ENCODE measurements at places on chromosomes 3 and 15.

- DNase-seq, result no peak
These were observed 3.1 kb downstream of the CCR4 start for GRCh38 chr3:32954506-32954905.

GRCh38 chr15:74053517-74053916 is 28.8 kb downstream of the GOLGA6A start:
- no peak for DNase-seq

DNA sequence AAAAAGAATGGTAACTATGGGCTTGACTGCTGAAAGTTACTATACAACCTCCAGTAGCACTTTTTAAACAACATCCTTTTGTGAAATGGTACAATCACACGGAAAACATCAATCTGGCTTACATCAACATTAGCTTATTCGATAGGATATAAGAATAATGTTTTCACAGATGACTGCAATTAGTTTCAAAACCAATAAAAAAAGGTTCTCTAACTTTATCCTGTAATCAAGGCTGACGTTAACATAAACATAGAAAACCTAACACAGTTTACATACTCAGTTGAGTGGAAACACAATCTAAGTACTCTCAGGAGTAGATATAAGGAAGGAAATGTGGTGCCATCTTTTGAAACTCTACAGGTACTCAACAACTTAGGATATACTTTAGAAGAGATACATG is 102.2 kb downstream of the DLG1 start:
- no peak for DNase-seq

GRCh38 chr15:60077581-60078359 is 73.7 kb downstream of the FOXB1 start:
- DNase-seq, result no peak

GRCh38 chr3:49341996-49342395 is 2.1 kb upstream of the USP4 start:
- DNase-seq, result no peak

- DNase-seq, result peak; percentile 38
These were observed 43.8 kb downstream of the SPSB4 start for GRCh38 chr3:141094790-141095545.

DNA sequence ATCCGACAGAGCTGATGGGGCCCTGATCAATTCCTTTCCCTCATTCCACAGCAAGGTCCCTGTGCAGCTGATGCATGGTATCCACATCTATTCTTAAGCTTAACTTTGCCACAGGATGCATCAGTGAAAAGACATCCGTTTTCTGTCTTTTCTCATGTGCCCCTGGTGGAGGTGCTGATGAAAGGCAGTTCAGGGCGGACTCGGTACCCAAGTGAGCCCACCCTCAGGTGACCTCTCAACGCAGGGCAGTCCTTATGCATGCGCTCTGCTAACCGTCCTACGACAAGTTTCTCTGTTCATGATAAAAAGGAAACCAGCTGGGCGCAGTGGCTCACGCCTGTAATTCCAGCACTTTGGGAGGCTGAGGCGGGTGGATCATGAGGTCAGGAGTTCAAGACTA is 251.4 kb downstream of the ADAMTS17 start:
- no peak for DNase-seq

GRCh38 chr3:188706599-188706998 is 465.2 kb upstream of the TPRG1 start:
- no peak for DNase-seq

DNA sequence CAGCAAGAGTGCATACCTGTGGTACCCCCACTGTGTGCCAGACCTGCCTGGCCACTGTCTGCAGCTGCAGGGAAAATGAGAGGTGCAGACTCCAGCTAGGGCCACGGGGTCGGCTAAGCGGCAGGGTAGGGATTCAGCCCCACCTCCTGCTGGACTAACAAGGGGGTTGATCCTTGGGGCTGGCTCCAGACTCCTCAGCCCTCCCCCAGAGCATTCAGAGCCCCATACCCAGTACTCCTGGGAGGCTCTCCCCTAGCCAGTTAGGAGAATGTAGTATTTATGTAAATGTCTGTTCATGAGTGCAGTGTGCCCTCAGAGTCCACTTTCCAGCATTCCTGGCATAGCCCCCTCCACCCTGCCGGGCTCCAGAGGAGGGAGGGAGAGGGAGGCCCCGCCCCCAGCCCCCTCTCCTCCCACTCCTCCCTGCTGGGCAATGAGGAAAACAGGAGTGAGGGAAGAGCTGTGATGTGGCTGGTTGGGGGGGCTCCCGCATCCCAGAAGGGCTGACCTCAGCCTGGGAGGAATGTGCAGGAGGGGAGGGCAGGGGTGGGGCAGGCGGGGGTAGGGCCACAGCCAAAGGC is 4.5 kb upstream of the SEMA3B start:
- DNase-seq, result peak; percentile 98

DNA sequence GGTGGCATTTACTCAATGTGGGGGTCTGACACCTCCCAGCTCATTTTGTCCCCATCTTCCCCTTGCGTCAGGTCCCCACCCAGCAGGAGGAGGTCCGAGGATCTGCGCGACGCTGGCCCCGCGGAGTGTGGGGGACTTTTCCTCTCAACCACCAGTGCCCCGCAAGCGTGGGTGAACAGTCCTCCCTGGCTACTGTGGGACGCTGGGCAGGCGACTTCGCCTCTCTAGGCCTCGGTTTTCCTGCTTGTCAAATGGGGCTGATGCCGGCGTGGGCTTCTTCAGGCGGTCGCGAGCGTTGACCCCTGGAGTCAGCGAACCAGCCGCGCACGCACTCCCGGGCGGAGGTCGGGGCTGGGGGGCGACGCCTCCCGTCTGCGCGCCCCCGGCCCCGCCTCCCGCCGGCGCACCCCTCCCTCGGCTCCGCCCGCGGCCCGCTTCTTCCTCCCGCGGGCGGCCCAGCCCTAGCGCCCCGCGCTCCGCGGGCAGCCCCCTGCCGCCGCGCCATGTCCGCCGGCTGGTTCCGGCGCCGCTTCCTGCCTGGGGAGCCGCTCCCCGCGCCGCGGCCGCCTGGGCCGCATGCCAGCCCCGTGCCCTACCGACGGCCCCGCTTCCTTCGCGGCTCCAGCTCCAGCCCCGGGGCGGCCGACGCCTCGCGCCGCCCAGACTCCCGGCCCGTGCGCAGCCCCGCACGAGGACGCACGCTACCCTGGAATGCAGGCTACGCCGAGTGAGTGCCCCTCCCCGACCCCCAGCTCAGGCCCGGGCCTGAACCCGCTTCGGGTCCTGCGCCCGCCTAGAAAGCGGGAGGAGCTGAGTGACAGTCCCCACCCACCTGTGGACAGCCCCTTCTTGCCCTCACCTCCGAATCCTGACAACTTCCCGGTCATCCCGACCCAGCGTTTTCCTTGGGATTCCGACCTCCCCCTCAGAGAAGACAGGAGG is at the start of gene PPM1M:
Gene PPM1M, plus strand, starts transcription at position 438 of the 942 bp plus-strand sequence. Its CDS starts 66 bp downstream, at position 504.
- DNase-seq, result peak; percentile 88

GRCh38 chr3:98823791-98824190 is 60.7 kb downstream of the ST3GAL6 start:
- no peak for DNase-seq

DNA sequence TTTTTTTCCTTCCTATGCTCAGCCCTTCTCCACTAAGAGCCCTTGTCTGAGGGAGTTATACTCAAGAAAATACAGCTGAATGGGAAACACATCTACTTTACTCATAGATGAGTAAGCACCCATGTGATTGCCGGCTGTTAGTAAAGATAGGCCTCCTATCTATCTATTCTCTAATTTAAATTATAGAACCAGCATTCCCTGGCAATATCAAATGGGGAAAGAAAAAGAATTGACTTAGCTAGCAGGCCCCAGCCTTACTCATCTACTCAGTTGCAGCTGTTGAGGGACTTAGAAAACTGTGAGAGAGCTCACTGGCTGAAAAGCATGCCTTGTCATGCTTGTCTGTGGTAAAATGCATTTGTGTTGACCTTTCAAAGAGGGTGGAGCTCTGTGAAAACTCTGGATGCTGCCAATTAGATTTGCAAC is 116.9 kb upstream of the LRRFIP2 start:
- DNase-seq, result no peak

DNA sequence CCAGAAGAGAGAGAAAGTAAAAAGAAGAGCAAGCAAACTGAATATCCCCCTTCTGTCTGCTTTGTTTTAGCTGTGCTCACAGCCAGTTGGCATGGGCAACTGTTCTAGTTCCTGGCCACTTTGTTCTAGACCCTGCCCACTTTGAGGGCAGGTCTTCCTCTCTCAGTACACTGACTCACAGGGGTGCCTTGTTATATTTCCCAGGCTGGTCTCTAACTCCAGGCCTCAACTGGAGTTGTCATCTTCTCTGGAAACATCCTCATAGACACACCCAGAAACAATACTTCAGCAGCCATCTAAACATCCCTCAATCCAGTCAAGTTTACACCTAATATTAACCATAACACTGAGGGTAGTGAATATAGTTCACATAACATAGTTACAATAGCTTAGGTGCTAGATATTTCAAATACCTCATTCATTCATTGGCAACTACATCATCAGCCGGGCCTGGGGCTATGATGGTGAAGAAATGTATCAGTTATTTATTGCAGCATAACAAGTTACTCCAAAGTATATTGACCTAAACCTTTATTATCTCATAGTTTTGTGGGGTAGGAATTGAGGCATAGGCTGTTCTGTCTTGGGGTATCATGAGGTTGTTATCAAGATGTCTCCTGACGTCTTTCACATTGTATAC is 106.0 kb downstream of the UBE2E2 start:
- no peak for DNase-seq

DNA sequence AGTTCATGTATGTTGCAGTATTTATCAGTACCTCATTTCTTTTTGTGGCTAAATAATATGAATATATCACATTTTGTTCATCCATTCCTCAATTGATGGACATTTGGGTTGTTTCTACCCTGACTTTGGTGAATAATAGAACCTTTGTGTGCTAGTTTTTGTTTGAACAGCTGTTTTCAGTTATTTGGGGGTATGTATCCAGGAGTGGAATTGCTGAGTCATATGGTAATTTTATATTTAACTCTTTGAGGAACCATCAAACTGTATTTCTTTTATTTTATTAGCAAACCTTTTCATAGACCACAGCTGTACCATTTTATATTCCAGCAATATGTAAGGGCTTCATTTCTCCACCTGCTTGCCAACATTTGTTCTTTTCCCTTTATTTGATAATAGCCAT is 38.4 kb upstream of the RBM5 start:
- no peak for DNase-seq

DNA sequence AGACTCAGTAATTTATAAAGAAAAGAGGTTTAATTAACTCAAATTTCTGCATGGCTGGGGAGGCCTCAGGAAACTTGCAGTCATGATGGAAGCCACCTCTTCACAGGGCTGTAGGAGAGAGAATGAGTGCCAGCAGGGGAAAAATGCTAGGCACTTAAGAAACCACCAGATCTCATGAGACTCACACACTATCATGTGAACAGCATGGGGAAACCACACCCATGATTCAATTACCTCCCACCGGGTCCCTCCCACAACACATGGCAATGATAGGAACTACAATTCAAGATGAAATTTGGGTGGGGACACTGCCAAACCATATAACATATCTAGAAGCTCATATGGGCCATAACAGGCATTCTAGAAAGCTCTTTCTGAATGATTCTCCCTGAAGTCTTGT is 190.3 kb downstream of the WNT5A start:
- no peak for DNase-seq

- DNase-seq, result no peak
These were observed 218.7 kb upstream of the MDFIC2 start for GRCh38 chr3:70531063-70531657.

DNA sequence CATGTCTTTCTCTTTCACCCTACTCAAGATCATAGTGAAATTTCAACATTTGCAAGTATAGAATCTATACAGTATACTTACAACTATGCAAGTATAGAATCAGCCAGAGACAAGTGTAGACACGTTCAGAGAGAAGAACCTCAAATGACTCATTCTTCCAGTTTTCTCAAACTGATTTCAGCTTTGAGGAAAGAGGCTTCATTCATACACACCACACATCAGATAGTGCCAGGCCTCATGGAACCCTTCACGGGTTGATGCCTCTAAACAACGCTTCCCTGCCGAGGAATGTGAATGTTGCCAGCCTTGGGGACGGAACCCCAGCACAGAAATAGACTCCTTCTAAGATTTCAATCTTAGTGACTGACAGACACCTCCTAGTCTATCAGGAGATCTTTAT is 135.7 kb downstream of the FOXP1 start:
- no peak for DNase-seq

DNA sequence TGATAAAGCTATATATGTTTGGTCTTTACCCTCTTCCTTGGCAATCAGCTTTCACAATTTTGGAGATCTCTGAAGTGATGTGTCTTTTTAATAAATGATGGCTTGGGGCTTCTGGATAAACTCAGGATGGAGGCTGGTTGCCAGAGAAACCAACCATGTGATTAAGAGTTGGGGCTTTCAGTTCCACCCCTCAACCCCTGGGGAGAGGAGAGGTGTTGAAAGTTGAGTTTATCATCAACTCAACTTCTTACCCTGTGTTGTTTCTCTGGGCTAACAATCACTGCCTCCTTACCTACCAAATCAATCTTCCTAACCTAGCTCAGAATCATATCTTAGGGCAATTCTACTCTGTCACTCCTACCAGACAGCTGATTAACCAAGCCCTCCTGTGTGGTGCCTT is 735.8 kb downstream of the ZPLD1 start:
- DNase-seq, result no peak

- no peak for DNase-seq
These were observed 495.3 kb upstream of the RASGRP1 start for GRCh38 chr15:39059917-39060316.

DNA sequence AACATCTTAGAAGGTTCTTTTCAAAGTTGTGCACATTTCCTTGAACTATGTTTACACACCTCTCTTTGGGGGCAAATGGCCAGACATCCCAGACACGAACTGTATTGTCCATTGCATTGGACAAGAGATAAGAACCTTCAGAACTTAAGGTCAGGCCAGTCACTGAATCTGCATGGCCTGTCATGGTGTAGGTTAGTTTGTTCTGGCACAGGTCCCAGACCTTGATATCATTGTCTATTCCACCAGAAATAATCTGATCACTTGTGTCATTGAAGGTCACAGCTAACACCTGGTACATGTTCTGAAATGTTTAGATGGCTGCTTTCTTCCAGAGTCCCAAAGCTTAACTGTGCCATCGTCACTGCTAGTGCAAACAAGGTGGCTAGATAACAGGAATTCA is 55.7 kb downstream of the KCNAB1 start:
- no peak for DNase-seq

- DNase-seq, result peak; percentile 74
These were observed 94.0 kb downstream of the CORO2B start for GRCh38 chr15:68672781-68673205.

DNA sequence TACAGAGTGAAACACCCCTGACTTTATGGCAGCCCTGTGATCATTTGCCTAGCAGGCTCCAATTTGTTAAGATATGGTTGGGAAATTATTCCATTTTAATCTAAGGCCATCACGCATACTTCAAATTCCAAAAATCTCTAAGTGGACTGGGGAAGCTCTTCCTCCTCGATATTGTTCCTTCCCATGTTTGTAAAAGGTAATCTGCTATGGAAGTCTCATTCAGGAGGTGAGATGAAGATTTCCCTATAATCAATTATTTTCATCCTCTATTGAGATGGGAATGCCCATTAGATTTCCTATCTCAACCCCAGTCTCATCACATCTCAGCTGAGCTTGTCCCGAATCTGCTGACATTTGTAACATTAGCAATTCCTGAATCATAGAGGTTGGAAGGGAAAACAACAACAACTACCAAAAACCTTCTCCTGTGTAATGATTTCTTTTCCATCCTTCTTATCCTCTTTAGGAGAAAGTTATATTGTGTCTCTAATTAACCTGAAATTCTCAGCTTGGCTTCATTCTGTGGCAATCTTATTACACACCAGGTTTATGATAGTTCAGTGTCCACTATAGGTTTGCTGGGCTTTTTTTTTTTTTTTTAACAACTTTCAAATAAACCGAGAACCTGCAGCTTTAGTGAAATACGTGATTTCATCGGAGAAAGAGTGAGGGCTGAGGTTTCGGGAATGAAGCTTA is 2.2 kb upstream of the NR2F2 start:
- DNase-seq, result no peak
